ENCODE measurements at places on chromosomes 13 and 19.

- DNase-seq, result no peak
These were observed 56.1 kb upstream of the F7 start for GRCh38 chr13:113049521-113049941.

- DNase-seq, result no peak
These were observed 11.0 kb downstream of the GAS6 start for GRCh38 chr13:113852536-113853517.

- no peak for DNase-seq
These were observed 462.2 kb downstream of the FOXO1 start for GRCh38 chr13:40204246-40204645.

DNA sequence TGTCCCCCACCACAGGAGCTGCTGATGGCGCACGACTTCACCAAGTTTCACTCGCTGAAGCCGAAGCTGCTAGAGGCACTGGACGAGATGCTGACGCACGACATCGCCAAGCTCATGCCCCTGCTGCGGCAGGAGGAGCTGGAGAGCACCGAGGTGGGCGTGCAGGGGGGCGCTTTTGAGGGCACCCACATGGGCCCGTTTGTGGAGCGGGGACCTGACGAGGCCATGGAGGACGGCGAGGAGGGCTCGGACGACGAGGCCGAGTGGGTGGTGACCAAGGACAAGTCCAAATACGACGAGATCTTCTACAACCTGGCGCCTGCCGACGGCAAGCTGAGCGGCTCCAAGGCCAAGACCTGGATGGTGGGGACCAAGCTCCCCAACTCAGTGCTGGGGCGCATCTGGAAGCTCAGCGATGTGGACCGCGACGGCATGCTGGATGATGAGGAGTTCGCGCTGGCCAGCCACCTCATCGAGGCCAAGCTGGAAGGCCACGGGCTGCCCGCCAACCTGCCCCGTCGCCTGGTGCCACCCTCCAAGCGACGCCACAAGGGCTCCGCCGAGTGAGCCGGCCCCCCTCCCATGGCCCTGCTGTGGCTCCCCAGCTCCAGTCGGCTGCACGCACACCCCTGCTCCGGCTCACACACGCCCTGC lies 4.4 kb upstream of the NOP53 start:
- DNase-seq, result no peak

Data from stimulated activated CD8-positive, alpha-beta memory T cell treated with anti-CD3 and anti-CD28 coated beads, Interleukin-15, amount 100 ng/mL, for 4 hours (primary cell).